ENCODE measurements at places on chromosomes 5 and 9.

DNA sequence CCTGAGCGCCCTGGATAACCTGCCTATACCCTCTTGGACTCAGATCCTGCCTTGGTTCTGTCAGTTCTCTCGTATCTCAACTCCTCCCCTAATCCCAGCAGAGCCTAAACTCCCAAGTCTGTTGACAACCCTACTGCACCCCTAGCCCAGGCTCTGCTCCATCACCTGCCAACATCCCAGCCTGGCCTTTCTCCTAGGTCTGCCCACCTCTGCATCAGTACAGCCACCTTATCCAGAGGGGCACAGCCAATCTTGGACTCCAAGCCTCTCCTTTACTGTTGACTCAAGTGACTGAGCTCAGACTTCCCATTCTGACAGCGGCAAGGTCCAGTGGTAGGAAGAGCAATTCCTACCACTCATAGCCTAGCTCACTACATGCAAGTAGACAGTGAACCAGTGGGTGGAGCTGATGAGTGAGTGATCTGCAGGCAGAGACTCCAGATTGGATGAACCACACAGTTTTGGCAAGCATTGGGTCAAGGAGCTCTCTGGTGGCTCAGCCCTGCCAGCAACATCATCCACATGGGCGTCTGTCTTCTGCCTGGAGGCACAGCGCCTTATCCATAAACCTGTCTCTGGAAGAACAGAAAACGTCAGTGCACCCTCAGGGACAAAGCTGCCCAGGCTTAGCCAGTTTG lies 26.5 kb downstream of the TRMO start:
- DNase-seq: no peak

- DNase-seq: no peak
Observed at GRCh38 chr5:140214831-140215230, 39.8 kb downstream of the CYSTM1 start.

DNA sequence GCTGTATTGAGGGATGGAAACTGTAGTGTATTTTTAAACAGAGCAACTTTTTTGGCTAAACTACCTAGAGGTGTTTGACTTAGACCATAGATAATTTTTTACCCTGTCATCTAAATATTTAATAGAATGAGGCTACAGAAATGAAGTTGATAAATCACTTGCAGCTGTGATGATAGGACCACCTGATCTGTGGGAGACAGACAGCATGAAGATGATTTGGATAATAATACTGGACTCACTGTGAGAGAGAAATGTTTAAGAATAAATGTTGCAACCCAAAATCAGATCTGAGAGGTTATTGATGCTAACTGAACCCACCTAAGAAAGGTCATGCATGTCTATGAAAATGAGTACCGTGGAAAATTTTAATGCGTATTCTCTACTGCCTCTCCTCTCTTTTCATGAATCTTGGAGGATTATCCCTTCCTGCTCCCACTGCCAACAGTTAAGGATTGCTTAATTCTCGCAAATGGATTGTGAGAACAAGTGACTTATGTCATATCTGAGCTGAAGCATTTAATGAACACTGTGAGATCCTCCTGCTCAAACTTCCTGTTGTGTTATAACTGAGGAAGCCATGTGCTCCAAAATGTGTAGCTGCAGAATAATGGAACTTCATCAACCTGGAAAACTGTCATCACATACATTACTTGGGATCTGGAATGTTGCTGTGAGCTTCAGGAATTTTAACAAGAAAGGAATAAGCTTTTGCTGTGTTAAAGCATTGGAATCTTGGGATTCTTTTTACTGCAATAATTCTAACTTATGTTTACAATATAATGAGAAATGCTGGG lies 617.9 kb upstream of the CDH18 start:
- DNase-seq: no peak

DNA sequence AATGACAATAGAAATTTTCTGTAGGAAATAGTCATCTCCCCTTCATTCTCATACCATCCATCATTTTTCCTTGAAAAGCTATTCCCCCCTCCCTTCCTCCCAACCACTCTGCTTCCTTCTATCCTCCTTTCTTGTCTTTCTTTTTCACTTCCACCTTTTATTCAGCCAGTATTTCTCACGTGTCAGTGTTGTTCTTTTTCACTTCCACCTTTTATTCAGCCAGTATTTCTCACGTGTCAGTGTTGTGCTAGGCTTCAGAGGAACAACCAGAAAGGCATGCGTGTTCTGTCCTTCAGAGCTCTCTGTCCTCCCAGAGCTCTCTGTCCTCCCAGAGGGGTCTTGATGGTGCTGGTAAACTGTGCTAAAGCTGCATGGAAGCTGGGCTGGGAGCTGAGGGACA lies 419.6 kb downstream of the GADD45G start:
- no peak for DNase-seq

DNA sequence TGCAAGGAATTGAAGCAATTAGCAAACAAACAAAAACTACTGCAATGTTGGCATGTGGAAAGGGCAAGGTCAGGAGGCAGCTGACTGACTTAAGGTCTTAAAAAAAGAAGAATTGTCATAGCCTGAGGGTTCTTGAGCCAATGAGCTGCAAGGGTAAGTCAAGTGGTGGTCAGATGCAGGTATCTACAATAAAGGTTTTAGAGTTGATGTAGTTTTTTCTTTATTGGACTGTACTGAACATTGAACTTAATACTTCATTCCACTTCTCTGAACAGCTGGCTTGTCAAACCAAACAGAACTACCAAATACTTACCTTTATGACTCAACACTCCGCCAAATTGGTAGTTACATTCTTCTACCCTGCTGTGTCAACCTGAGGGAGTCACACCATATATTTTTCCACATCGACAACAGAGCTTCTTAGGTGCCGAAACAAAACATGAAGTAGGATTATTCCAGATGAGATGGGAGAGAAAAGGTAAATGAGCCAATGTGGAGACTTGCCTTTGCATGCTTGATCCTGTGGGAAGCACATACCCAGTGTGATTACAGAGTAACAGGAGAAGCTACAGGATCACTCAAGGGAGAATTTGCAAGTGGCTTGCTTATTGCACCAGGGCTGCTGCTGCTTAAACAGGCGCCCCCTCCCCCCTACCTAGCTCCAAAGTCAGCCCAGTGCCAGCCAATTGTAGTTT lies 35.3 kb downstream of the EQTN start:
- no peak for DNase-seq

DNA sequence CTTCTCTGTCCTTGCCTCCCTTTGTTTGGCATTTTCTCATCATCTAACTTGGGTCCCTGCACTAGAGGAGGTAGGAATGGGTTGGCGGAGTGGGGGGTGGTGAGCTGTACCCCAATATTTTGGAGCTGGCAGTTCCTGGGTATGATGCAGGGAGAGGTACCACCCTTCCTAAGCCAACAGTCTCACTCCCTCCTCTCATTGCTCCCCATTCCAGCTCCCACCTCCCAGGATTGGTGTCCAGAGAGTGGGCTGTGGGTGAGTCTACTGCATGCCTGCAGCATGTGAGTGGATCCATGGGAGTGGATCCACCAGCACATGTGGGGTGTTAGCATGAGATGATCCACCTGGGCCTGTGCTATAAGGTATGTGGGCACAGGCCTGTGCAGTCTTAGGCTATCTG lies 22.2 kb upstream of the MYORG start:
- DNase-seq: no peak

DNA sequence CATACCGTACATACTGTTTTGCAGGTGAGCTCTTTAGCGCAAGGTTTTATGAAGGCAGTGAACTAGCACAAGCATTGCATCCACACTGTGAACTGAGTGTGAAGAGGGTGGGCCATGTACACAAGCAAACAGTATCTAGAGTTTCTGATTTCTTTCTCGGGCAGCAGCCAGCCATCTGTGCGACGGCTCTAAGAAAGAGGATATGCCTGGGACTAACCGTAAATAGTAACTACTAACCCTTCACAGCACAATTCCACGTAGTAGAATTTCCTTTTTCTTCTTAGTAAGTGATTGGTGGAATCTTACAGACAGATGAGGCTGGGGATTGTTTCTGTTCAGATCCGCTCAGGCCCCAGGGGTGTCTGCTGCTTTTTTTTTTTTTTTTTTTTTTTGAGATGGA lies 89.0 kb downstream of the DRD1 start:
- DNase-seq: no peak

- no peak for DNase-seq
Observed at GRCh38 chr9:93902051-93902779, 52.9 kb downstream of the BARX1 start.

DNA sequence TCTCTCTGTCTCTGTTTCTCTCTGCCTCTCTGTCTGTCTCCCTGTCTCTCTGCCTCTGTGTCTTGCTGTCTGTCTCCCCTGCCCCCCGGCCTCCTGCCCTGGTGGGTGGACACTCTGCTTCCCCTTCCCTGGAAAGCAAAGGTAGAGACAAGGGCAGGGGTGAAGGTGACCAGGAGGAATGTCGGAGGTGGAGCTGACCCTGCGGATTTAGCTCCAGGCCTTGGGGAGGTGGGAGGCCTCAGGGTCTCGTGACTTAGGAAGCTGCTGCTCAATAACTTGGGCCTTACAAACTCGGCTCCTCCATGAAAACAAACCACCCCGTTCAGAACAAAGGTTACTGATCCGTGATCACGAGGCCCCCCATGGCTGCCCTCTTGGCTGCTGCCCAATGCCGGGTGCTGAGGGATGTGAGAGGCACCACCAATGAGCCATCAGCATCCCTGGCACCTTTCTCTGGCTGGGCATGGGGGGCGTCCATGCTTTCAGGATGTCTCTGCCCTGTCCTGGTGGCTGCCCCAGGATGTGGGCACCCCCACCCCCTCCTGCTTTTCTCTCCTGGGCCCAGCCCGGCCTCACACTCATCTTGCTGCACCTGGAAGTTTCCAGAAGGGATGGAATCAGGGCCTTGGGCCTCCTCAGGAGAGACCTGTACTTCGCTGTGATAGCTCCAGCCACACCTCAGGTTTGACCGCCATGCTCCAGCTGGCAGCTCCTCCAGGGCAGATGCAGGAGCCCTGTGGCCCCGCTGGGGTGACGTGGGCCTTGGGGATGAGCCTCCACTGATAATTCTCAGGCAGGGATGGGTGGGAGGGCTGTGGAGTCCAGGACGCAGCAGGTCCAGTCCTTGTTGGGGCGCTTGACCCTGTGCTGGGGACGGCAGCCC lies 14.8 kb upstream of the SLC6A19 start:
- no peak for DNase-seq

GRCh38 chr5:129679671-129680070 lies 68.2 kb upstream of the MINAR2 start:
- DNase-seq: no peak

DNA sequence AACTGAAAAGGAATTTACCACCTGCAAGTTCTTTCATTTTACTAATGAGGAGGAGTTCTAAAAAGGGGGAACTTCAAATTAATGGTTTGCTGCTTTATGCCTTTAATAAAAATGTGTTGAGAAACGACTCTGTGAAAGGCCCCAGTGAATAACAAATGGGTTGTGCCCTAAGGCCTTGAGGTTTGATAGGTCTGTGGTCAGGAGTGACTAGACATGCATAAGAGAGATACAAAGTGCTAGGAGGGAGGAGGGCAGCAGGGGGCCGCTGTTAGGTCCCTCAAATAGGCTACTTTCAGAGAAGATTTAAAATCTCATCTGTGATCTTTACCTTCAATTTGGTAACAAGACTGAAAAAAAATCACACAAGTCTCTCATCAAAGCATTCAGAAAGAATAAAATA lies 58.3 kb downstream of the FAM81B start:
- no peak for DNase-seq

DNA sequence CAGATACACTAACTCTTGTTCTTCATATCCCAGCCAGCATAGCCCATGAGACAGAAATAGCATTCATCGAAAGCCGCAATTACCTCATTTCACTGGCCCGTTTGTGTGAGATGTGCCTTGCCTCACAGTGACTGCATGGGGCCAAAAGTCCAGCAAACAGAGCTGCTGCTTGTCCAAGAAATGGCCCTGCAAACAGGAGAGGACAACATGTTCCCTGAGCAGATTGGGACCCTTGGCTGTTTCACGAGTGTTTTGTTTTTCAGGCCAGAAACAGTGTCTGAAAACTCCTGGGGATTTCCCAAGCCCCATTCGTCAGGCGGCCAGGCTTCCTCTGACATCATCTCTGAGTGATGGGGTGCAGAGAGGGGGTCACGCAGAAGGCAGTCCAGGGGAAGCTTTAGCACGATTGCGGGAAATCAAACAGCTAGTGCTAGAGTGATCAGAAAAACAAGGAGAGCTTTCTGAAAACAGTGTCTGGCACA lies 503.6 kb upstream of the PAPPA start:
- no peak for DNase-seq

DNA sequence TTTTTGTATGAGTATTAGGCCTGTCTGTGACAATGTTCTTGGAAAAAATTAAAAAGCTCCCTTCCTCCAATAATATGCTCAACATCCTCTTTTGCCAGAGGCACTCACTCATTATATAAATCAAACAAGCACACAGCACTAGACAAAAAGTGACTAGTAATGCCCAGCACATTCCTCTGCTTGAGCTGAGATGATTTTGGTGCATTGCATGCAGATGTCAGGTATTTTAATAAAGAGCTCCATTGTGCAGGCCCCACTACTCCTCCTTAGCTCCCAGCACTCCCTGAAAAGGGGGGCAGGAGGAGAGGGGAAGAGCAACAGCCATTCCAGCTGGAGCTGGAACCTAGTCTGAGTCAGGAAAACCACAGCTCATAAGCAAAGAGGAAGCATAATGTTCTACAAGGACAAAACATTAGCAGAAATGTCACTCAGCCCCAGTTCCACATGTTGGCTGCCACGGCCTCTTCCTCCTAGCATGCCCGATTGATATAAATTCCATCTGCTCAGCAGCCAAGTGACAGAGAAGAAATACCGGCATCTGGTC lies 348.5 kb downstream of the BNC2 start:
- DNase-seq: peak; percentile 58

GRCh38 chr9:76927540-76928240 lies 21.8 kb upstream of the PRUNE2 start:
- no peak for DNase-seq

- no peak for DNase-seq
Observed at GRCh38 chr9:14967450-14968321, 57.5 kb upstream of the FREM1 start.

GRCh38 chr9:114499528-114499927 lies 5.7 kb downstream of the WHRN start:
- no peak for DNase-seq

- no peak for DNase-seq
Observed at GRCh38 chr5:23103566-23103965, 250.4 kb upstream of the CDH12 start.

GRCh38 chr5:122753500-122753899 lies 21.4 kb upstream of the SNX2 start:
- no peak for DNase-seq

- no peak for DNase-seq
Observed at GRCh38 chr9:107180206-107180605, 102.9 kb upstream of the RAD23B start.

GRCh38 chr5:172834415-172835289 lies 601 bp downstream of the ERGIC1 start:
- no peak for DNase-seq

DNA sequence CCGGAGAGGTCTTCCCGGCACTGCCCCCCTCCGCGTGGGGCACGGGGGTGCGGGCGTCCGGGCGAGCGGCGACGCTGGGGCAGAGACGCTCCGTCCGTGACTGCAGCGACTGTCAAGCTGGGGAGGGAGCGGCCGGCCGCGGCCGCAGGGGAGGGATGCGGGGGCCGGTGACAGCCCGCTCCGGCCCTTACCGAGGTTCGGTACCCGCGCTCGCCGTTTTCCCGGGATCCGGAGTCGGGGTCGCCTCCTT lies 400 bp downstream of the KDM4C start:
- no peak for DNase-seq

- no peak for DNase-seq
Observed at GRCh38 chr5:873328-873727, 19.3 kb downstream of the BRD9 start.

Data from amniotic stem cell (primary cell).